ENCODE measurements at places on chromosomes 7 and 10.

GRCh38 chr10:104099941-104100340 is 14.3 kb upstream of the COL17A1 start:
- DNase-seq: no peak

- peak; percentile 23 for DNase-seq
Measured at GRCh38 chr10:28991333-28992270, 297.3 kb upstream of the LYZL1 start.

DNA sequence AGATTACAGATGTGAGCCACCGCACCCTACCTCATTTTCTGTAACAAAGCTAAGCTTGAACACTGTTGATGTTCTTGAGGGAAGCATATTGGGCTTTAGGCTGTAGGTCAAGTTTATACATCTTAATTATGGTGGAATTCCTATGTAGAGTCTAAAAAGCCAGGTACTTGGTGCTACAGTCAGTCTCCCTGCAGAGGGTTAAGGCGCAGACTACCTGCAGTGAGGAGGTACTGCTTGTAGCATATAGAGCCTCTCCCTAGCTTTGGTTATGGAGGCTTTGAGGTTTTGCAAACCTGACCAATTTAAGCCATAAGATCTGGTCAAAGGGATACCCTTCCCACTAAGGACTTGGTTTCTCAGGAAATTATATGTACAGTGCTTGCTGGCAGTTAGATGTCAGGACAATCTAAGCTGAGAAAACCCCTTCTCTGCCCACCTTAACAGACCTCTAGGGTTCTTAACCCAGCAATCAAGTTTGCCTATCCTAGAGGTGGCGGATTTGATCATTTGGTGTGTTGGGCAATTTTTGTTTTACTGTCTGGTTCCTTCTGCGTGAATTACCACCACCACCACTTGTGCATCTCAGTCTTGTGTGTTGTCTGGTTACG is 6.0 kb downstream of the PPIA start:
- no peak for DNase-seq

DNA sequence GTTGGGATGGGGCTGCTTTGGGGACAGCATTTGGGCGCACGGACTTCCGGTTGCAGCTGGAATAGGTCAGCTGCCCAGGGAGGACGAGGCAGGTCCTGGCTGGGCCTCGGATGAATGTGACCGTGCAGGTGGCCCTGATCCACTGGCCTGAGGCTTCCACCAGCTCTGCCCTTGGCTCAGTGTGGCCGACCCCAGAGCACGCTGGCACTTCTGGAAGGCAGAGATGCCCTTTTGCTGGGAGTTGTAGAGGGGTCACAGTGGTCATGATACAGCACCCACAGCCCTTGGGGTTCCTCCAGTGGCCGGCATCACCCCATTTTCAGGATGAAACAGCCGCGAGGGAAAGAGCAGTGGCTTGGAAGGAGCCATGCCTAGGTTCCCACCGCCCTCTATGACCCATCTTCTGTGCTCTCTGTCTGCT is 19.0 kb downstream of the ADCY1 start:
- DNase-seq: peak; percentile 8

- no peak for DNase-seq
Measured at GRCh38 chr10:118729200-118729599, 25.6 kb downstream of the CACUL1 start.

- no peak for DNase-seq
Measured at GRCh38 chr10:36722777-36723176, 402.6 kb upstream of the ANKRD30A start.

GRCh38 chr7:23247046-23247602 is 549 bp downstream of the GPNMB start:
- no peak for DNase-seq

DNA sequence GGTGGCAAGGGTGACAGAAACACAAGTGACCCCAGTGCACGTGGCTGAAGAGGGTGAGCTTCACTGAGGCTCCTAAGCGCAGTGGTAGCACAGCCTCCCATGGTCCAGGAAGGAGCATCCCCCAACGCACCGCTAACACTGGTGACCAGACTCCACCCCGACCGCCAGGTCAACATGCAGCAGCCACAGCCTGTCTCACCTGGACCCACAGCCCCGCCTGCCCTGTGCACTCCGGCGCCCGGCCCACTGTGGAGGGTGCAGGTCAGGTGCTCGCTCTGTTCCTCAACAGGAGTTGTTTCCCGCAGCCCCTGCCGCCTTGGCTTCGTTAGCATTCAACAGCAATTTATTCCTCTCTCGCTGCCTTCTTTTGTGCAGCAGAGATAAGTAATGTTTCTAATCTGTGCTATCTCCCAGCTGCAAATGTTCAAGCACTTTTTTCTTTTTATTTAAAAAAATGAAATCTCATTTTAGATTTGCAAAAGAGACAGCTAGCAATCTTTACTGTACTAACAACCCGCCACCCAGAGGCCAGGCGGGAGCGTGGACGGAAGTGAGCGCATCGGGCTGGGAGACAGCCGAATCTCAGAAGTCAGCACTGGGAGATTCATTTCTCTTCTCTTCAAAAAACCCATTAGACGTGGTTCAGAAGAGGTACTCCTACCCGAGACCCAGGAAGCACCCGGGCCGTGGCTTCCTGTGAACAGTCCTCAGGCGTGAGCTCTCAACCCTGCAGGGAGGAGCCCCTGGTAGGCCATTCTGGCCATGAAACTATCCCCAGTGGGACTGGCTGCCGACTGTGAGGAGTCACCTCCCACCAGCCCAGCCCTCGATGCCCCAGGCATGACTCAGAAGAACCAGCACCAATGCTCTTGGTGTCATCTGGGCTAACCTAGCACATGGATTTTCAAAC is 133.4 kb downstream of the MAD1L1 start:
- no peak for DNase-seq

Data from activated CD4-positive, alpha-beta memory T cell treated with anti-CD3 and anti-CD28 coated beads, Interleukin-2, amount 10 ng/mL, durations not matched to agents 7 days and 5 days (primary cell).